ENCODE measurements at places on chromosomes 1 and 21.
A peak's percentile ranks its signal among the peaks of the same experiment; 100 is the strongest.

GRCh38 chr1:118979754-118980575, 8.2 kb downstream of the TBX15 start:
- no peak for DNase-seq

GRCh38 chr1:43688109-43688387, 19.3 kb upstream of the ST3GAL3 start:
- DNase-seq, result no peak

DNA sequence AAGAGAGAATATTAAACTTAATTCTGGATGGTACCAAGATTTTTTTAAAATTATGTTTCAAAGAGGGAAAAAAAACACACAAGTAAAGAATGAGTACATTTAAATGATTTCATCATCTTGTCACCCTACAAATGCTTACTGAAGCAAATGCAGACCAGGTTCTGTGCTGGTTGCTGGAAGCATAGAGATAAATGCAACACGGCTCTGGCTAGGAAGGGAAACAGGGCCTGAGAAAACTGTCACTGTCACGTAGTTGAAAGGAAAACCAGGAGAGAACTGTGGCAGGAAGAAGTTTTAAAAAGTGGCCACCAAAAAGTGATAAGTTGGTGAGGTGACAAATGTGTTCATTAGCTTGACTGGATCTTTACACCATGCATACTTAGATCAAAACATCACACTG, 336.9 kb upstream of the NFIA start:
- DNase-seq, result no peak

DNA sequence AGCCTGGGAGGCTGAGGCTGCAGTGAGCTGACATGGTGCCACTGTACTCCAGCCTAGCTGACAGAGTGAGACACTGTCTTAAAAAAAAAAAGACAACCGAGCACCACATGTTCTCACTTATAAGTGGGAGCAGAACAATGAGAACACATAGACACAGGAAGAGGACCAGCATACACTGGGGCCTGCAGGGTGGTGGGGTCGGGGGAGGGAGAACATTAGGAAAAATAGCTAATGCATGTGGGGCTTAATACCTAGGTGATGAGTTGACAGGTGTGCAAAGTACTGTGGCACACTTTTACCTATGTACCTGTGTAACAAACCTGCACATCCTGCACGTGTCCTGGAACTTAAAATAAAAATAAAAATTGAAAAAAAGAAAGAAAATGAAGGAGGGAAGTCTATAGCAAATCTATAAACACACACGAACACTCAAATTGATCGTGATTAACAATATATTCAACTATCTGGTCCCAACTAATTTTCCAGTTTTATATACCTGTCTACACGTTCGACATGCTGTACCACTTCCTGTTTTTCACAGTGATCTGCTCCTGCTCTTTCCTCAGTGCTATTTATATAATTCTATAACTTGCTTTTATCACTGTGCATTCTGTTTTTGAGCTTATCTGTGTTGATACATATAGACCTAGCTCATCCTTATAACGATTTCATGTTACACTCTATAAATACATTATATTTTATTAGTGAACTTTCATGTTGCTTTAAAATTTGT, 27.2 kb downstream of the AK5 start:
- DNase-seq, result no peak

DNA sequence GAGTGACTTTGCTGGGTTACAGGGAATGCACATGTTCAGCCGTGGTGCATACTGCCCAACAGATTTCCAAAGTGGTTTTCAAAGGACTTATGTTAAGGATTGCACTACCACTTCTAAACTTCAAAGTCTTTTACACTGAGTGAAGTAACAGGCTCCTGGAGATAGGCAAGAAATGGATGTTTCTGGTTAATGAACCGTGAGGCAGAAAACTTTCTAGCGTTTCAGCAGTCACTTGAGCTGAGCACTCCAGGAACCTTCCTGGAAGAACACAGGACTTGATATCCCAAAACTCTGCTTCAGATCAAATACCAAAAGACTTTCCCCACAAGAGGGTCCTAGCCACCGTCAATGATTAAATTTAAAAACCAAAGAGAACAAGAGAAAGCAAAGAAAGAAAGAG, 74.3 kb upstream of the ATP1A1 start:
- DNase-seq, result no peak

GRCh38 chr21:38825921-38826320, 20.2 kb downstream of the ETS2 start:
- no peak for DNase-seq

- no peak for DNase-seq
Observed at GRCh38 chr1:241579434-241579833, 47.3 kb downstream of the KMO start.

DNA sequence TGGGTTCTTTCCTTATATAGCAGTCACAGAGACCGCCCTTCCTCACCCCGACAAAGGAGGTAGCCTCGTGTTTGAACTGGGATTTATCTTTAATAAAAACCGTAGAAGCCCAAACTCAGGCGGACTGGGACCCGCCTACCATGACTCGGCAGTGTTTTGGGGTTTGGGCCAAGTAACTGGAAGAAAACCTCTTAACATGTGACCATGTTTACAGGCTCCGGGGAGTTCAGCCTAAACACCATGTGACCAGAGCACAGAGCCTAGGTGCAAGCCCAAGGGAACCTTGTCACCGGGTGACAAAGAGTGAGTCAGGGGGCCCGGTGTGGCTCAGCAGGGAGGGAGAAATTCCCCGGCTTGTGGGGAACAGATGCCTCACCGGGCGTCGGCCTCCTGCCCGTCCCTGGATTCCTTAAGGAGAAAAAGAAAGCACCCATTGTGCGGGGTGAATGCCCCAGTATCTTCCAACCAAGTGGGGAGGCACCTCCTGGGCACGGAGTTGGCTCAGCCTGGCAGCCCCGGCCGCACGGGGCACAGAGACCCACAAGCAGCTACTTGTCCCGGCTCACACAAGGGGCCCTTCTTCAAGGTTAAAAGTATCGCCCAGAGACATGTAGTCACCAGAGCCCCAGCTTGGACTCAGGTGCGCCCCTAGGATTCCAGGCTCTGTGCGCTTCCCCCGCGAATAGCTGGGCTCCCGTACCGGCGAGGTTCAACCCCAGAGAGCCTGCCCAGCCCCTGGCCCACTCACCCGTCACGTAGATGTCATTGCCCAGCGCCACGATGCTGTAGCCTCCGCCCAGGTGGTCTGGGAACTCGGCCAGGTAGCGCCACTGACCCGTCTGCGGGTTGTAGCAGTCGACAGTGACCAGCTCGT, 1.4 kb downstream of the KLHL21 start:
- DNase-seq, result no peak

DNA sequence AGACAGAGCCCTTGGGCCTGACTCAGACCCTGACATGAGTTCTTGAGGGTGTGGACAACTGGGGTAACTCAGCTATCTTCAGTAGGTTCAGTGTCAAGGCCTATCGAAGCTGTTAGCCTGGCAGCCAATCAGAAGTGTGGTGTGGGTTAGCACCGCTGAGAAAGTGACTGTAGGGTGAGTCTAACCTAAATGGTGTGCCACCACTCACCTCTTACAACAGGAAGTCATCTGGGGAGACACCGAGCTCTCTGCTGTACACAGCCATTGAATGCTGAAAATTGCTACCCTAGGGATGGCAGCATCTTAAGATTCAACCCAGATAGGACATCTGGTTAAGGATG, 44.6 kb downstream of the RASSF5 start:
- DNase-seq, result peak; percentile 57

- DNase-seq, result no peak
Observed at GRCh38 chr1:109793486-109794318, 30.0 kb upstream of the EPS8L3 start.

- peak; percentile 7 for DNase-seq
Observed at GRCh38 chr1:153728305-153729066, 636 bp downstream of the INTS3 start.

DNA sequence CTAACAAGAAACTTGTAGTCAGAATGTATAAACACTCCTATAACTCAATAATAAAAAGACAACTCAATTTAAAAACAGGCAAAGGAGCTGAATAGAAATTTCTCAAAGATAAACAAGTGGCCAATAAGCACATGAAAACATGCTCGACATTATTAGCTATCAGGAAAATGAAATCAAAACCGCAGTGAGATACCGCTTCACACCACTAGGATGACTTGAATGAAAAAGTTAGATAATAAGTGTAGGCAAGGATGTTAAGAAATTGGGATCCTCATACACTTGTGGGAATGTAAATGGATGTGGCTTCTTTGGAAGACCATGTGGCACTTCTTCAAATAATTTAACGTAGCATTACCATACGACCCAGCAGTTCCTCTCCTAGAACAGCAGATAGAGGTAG, 8.9 kb downstream of the RALGPS2 start:
- DNase-seq, result no peak

GRCh38 chr1:116008656-116009390, 32.5 kb downstream of the SLC22A15 start:
- no peak for DNase-seq

- no peak for DNase-seq
Observed at GRCh38 chr1:76247261-76247852, 172.8 kb downstream of the ST6GALNAC3 start.

- no peak for DNase-seq
Observed at GRCh38 chr1:223143537-223144248, 645 bp upstream of the TLR5 start.

DNA sequence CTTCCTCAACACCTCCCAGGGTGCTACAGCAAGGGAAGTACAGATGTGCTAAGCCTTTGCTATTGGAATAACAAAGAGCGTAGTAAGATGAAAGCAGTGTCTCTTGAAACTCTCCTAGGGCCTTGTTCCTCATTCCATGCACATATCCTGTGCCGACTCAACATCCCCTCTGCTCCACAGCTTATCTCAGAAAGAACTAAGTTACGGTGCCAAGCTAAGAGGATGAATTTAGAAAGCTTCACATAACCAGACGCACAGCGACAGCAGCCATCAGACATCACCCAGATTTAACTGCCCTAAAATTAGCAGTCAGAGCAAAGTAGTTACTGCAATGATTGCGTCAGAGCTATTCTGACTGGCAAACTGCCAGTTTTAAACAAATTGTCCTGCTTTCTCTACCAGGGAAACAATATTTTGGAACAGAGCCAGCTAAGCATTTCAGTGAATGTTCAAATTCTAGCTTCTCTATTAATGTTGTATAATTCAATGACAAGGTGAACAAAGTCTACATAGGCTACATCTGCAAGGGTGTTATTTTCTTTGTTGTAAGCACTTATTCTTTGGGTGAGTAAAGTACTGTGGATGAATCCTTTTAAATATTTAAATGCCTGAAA, 9.5 kb downstream of the SIPA1L2 start:
- DNase-seq, result no peak

DNA sequence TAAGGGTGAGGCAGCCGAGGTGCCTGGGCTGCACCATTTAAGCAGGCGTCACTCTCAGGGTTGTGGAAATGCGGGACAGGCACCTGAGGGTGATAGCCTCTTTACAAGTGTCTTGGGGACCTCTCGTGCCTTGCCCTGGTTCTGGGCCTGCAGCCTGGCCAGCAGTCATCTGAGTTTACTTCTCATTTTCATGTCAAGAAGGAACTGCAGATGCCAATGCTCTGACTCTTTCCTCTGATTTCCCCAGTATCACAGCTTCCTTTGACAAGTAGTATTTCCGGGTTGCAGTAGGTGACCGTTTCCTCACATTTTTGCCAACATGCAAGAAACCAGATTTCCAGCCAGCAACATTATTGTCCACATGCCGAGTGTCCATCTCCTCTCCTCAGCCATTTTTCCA, 286.9 kb downstream of the DISC1 start:
- no peak for DNase-seq

DNA sequence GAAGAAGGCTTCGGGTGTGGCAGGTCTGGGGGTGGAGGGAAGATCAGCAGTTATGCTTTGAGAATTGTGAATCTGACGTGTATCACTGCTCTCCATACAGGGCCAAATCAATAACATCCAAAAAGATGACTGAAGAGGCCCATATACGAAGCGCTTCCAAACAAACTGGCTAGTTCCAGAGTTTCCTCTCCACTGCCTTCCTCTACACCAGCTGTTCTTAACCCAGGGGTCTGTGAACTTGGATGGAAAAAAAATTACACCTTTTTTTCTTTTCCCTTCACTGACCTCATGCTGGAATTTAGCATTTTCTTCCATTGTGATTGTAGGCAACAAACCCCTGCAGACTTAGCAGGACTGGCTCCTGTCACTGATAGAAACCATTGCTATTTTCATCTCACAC, 77.1 kb upstream of the NBL1 start:
- no peak for DNase-seq

DNA sequence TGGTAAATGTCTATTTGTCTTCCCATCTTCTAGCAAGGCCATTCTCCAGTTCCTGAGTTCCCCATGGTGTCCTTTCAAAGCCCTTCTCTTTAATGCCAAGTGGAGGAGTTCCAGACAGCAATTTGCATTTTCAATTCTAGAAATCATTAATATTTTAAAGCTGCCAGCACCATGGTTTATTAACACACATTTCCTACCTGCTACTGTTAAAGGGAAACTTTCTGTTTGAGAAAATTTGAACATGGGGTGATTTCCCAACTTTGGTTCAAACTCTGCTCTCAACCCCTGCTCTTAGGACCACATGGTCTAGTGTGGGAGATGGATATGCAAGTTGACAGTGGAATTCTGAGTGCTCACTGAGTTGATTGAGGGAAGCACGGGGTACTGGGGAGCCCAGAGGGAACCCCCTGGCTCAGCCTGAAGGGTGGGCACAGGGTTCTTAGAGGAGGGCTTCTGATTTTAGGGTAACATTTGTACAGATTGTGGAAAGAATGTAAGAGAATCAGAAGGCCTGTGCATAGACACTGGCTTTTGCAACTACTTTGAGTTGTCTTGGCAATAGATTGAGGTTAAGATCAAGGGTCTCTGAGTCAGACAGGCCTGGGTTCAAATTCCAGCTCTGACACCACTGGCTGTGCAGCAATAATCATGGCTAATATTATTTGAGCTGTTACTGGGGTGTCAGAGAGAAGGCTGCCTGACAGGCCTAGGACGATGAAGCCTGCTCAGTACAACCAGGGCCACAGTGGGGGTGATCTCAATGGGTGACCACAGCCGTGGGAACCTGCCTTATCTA, 97.8 kb downstream of the BEND5 start:
- no peak for DNase-seq

DNA sequence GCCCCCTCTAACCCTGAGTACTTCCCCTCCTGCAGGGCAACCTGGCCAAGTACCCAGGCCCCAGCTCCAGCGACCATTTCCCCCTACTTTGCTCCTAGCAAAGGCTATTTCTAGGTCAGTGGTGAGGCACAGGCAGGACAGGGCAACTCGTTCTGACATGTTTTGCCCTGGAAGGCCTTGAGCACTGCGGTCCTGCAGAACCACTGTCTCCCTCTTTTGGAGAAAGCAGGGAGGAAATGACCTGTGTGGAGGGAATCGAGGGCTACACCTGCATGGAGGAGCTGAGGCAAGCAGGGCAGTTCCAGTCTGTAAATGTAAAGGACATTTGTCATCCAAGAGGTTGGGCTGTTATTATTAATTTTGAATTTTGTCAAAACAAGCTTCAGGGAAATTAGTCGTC, 99.1 kb downstream of the PPIAL4G start:
- DNase-seq, result no peak

DNA sequence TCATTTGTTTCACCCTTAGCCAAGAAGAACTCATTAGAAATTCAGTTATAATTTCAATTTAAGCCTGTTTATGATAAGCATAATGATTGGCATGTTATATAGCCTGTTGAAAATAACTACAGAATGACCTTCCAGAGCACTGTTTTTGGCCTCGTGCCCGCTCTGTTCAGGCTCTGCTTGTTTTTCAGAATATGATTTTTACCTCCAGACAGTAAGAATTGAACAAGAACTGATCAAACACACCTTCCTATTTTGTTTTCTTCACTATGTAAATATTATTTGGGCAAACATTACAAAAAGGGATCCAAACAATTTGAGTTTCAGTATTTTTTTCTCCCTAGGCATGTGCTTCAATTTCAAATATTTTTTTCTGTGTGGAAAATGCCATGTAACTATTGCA, 48.1 kb upstream of the ANGPTL1 start:
- DNase-seq, result no peak
